Stimulated activated CD4-positive, alpha-beta T cell treated with anti-CD3 and anti-CD28 coated beads, Interleukin-2, amount 100 ng/mL, for 24 hours (primary cell): ENCODE measurements at places on chromosomes 3 and 15.

DNA sequence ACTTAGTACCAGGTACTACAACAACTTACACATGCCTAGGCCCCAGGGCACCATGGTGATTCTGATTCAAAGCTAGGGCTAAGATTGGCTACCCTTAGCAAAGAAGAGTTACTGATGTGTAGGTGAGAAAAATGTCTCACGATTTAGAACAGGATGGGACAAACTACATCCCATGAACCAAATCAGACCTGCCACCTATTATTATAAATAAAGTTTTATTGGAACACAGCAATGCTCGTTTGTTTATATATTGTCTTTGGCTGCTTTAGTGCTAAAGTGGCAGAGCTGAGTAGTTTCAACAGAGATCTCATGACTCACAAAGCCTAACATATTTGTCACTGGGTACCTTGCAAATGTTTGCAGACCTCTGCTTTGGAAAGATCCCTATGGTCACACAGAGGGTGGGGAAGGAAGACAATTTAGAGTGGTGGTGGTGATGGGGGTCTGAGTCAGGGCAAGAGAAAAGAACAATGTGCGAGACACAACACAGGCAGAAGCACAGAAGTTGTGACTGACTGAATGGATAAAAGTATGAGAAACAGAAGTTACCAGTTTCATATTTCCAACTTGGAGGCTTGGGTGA is 770.6 kb upstream of the CFAP20DC start:
- no peak for DNase-seq

GRCh38 chr15:76206325-76206976 is 104.8 kb downstream of the ETFA start:
- DNase-seq: no peak

DNA sequence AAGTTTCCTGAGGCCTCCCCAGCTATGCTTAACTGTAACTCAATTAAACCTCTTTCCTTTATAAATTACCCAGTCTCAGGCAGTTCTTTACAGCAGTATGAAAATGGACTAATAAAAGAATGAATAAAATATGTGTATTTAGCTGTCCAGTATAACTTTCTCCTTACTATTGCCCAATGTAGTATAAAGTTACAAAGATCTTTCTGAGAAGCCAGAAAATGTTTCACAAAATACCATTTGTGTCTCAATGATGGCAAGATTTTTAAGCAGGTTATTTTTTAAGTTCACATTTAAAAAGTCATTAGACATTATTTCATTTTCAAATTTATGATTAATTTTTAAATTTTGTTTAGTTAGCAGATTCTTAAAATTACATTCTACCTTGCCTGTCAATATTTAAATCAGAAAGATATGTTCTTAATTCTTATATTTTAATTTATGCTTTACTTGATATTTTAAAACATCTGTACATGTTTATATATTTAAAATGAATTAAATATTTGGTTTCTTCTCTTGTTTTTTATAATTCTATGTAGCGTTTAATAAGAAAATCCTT is 189.2 kb downstream of the GBE1 start:
- no peak for DNase-seq

DNA sequence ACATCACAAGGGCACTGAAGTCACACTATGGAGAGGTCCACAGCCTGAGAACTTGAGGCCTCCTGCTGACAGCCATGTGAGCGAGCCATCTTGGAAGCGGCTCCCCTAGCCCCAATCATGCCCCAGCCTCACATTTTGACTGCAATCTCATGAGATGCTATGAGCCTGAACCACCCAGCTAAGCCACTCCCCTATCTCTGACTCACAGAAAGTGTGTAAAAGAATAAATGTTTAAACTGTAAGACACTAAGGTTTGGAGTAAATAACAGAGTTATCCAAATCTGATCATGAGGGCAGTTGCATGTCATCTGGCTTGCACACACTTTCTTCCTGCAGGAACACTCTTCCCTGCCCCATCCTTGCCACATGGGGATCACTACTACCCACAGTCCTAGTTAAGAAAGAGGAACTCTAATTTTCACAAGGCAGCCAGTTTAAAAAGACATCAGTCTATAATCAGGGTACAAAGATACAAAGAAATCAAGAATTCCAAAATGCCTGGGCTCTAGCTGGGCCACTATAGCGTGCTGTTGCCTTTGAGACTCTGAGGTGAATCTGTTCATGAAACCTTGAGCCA is 494.2 kb downstream of the FOXP1 start:
- no peak for DNase-seq

DNA sequence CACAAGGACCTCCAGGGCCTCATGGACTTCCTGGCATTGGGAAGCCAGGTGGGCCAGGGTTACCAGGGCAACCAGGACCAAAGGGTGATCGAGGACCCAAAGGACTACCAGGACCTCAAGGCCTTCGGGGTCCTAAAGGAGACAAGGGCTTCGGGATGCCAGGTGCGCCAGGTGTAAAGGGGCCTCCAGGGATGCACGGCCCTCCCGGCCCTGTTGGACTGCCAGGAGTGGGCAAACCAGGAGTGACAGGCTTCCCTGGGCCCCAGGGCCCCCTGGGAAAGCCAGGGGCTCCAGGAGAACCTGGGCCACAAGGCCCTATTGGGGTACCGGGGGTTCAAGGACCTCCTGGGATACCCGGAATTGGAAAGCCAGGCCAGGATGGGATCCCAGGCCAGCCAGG is 23.2 kb upstream of the CMSS1 start:
- no peak for DNase-seq

DNA sequence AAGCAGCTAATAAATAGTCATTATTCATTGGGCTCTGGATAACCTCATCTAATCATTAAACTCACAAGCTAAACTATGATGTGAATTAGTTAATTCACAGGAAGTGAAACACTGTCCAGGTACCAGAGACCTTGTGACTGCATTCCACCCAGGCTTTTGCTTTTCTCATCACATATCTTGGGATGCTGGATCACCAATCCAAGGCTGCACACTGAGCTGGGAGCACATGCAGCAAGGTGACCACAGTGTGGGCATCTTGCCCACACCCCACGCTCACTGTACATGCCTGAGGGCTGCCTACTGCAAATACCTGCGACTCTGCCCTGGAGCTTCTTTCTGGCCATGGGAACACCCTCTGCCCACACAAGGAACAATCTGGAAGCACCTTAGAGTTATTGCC is 40.6 kb upstream of the TNFAIP8L3 start:
- no peak for DNase-seq

GRCh38 chr3:73808862-73809509 is 184.2 kb upstream of the PDZRN3 start:
- DNase-seq: no peak

GRCh38 chr3:51675201-51675611 is 4.2 kb downstream of the TEX264 start:
- DNase-seq: peak; percentile 29

DNA sequence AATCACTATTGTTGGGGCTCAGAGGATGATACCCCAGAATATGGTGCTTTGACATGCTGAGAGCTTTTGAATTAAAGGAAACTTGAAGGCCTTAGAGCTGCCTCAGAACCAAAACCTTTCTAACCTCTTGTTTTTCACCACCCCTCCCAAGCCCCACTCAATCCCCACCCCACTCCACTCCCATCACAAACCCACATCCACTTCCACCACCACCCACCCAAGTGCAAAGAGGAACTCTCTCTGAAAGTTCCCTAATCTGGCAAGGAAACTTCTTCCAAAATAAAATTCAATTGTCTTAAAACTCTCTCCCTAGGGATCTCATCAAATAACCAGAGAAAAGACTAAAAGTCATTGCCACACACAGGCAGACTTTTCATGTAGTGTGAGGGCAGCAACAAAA is 301.2 kb upstream of the ARHGEF26 start:
- DNase-seq: no peak

DNA sequence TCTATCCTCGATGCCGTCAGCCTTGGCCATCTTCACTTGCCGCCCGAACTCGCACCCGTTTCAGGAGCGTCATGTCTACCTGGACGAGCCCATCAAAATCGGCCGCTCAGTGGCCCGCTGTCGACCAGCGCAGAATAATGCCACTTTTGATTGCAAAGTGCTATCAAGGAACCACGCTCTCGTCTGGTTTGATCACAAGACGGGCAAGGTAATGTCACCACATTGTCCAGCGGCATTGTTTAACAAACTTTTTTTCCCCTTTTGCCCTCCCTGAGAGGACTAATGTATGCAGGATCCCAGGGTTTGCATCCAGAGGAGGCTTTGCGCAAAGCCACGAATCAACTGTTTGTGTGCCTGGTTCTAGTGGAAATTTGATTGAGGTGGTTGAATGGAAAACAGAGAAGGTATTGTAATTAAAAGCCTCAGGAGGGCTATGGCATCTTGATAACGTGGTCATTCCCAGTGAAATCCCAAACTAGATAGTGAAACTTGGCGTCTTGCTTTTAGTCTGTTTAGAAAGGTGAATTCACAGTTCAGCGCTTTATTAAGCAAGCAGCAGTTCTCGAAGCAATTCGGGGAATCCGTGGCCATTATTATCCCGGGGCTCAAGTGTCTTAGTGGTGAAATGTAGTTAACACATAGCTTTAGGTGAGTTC is 1.7 kb downstream of the SLMAP start:
- peak; percentile 18 for DNase-seq

DNA sequence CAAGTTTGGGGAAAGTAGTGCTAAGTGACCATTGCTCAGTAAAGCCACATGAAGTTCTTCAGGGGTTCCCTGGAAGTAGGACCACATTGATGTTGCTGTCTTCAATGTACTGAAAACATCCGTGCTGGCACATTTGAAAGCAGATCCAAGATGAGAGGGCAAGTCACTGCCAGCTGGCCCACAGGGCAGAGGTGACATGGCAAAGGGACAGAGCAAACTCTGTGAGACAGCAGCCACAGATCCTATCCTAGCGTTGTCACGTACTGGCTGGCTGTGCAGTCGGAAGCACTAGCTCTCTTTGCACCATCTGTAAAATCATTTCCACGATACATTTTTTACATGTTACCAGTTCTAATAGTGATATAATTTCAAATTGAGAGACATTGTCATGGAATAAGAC is 13.8 kb downstream of the MUC13 start:
- DNase-seq: no peak

- no peak for DNase-seq
Measured at GRCh38 chr3:177396733-177397132, 199.5 kb upstream of the TBL1XR1 start.

DNA sequence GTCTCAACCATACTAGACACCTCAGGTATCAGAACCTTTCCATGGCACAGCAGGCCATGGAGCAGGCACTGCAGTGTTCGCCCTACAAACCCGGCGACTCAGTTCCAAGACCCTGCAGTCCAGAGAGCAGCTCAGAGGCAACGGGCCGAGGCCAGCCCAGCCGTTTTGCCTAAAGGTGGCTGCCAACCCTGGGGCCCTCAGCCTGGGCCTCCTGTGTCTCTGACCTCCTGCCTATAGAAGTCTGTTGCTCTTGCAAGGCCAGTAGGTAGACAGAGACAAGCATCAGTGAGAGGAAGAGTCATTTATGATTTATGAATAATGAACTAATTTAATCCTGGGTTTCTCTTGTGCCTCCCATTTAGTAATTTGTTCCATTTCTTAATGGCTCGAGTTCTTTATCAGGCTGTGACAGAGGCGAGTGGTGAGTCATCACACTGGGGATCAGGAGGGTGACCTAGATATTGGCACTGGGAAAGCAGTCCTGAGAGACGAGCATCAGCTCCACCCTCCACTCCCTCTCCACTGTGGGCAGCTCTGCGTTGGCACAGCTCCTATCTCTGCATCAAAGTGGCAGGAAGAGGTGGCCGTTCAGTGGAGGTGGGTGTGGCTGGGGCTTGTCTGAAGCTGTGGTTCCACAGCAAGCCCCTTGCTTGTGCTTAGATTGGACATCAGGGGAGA is 79.8 kb downstream of the ABHD5 start:
- peak; percentile 42 for DNase-seq

GRCh38 chr3:119559441-119559963 is at the start of gene CD80:
CD80 (minus strand) TSS chr3:119559614; CDS start chr3:119557728, 1,886 bp downstream.
- peak; percentile 63 for DNase-seq

- no peak for DNase-seq
Measured at GRCh38 chr3:142106548-142106947, 42.8 kb downstream of the TFDP2 start.

DNA sequence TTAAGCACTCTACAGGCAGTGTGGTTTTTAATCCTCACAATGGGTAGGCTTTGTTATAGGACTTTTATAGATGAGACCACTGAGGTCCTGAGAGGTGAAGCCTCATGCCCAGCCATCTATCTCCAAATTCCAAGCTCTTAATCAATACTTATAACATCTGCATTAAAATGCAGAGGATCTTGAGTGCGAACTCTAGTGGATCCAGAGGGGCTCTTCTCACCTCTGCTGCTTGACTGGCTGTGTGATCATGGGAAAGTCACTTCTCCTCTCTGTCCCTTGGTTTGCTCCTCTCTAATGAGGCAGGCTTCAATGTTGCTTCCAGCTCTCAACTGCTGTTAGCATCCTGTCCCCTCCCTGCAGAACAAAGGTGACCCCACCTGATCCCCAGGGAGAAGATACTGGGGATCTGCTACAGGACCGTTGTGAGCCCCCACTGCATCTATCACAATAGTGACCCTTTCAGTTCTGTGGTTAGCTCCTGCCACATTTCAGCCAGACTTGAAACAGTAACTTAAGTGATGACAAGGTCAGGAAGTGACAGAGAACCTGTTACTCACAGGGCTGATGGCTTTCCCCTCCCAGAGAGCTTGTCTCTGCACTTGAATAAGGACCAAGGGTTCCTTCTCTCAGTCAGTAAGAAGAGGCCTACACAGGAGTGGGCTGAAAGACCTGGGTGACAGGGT is 1.3 kb downstream of the SLC27A2 start:
- DNase-seq: peak; percentile 24

DNA sequence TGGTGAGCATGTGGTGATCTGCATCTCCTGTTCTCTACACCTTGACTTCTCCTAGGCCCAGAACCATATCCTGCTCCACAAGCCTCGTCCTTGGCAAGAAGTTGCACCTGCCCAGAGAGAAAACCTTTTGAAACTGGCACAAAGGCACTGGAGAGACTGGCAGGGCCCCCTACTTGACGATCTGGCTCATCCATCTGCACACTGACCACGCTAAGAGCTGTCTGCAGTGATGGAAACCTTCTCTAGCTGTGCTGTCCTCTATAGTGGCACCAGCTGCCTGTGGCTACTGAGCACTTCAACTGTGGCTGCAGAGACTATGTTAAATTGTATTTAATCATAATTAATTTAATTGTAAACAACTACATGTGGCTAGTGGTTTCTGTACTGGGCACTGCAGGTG is 26.2 kb upstream of the SRP14 start:
- DNase-seq: no peak

GRCh38 chr3:11734-12133 is 184.8 kb upstream of the CHL1 start:
- no peak for DNase-seq

DNA sequence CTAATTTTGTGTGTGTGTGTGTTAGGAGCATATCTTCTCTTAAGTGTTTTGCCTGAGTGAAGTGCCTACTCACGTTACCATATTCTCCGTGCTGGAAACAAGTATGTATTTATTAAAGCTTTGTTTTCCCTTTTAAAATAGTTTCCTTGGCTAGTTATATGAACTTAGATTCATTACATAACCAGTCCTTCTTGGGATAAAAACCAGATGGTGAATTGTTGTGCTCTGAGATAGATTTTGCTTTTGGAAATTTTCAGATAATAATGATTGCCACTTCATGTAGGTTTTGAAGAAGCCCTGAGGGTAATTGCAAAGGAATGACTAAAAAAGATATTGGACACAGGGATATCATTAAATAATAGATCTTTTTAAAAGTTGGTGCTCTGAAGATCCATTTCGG is 390.2 kb upstream of the SGO1 start:
- DNase-seq: no peak
